ENCODE measurements at places on chromosomes 7 and 10. TPM values are rescaled to one million over a fixed set of nuclear protein-coding genes. Genes with fewer than 3 reads are reported as not detected.
A peak's percentile ranks its signal among the peaks of the same experiment; 100 is the strongest.

GRCh38 chr10:80158598-80159127 is 26.1 kb downstream of the PLAC9 start:
- peaks cover 5% of the 10 kb centered on the region for H3K4me1 ChIP-seq
- no peak overlapping the region for H3K4me3 ChIP-seq
- H3K36me3 ChIP-seq, result peaks cover 3% of the 10 kb centered on the region
- DNase-seq, result no peak

GRCh38 chr10:25174461-25175230 is at the start of gene GPR158:
TSS of gene GPR158 (plus strand) at chr10:25175001. CDS start at chr10:25175421, 420 bp downstream.
- H3K4me1 ChIP-seq, result peaks cover 19% of the 10 kb centered on the region
- peak; percentile 81 for DNase-seq
- H3K4me3 ChIP-seq, result peak within 1 kb of the TSS; percentile 20
- H3K36me3 ChIP-seq, result no peaks in the 10 kb centered on the region
- peak within 1 kb of the TSS; percentile 6 for H3K27ac ChIP-seq

DNA sequence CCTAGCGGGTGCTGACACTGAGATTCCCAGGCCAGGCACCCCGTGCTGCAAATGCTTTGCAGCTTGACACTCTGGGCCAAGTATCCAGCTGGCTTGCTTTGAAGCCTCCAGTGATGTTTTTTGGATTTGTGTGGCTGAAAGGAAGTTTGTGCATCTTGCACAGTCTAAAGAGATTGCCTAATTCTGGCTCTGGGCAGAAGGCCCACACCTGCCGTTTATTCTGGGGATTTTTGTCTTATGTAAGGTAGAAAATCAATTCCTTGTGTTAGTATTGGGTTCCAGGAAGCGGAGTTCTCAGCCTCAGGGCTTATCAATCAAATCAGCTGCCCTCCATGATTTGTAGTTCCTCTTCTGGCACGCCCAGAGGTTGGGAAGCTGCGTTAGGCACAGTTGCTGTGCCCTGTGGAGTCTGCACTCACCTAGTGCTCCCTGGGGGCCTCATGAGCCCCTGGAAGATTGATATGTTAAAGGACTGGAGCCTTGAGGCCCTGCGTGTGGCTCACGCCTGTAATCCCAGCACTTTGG is 8.4 kb upstream of the PURB start:
- no peaks in the 10 kb centered on the region for H3K4me1 ChIP-seq
- no peak for DNase-seq
- no peaks in the 10 kb centered on the region for H3K36me3 ChIP-seq
- no peak overlapping the region for H3K4me3 ChIP-seq

DNA sequence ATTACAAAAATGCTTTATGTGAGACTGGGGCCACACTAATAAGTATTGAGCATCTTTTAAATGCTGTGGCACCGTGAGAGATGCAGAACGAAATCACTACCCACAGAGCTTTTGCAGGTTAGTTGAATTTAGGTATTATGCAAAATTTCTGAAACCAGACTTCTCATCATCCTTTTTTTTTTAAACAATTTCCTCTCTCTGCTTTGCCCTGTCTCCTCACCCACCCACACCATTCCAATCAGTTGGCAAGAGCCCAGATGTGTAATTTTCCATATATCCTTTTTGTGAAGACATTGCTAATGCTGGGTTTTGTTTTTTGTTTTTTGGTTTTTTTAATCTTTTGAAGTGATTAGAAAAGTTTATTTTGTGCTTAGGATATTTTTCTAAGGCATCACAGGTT is 1.1 kb downstream of the YAE1 start:
- no peaks in the 10 kb centered on the region for H3K36me3 ChIP-seq
- no peak overlapping the region for H3K27ac ChIP-seq
- no peaks in the 10 kb centered on the region for H3K4me1 ChIP-seq
- H3K27me3 ChIP-seq, result no peaks in the 10 kb centered on the region

DNA sequence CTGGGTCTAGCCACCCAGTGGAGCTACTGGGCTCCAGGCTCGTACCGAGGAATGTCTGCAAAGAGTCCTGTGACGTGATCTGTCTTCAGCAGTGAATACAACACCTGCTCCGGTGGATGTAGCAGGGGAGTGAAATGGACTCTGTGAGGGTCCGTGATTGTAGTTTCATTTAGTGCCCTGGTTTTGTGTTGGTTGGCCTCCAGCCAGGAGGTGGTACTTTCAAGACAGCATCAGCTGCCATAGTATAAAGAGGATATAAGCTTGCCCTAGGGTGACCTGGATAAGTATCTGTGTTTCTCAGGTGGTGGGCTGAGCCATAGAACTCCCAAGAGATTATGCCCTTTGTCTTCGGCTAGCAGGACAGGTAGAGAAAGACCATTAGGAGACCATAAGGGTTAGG is 24.6 kb upstream of the WNT2 start:
- no peaks in the 10 kb centered on the region for H3K4me1 ChIP-seq
- H3K36me3 ChIP-seq, result no peaks in the 10 kb centered on the region
- no peak for DNase-seq
- no peaks in the 10 kb centered on the region for H3K27me3 ChIP-seq
- no peak overlapping the region for H3K4me3 ChIP-seq

DNA sequence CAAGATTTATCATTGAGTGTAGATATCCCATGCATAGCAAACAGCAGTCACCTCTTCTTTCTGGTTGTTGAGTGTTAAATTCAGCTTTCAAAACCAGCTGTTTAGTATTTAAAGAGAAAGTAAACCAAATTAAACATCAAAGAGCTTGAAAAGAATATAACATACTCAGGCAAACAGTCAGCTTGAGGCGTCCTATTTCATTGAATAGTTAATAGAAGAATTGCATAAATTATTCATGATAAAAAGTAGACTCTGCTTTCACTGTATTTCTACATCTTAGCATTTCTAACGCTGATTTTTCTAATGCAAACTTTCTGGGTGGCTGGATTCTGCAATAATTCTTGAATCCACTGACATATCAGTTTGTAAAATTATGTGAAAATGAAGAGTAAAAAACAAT is 464.5 kb upstream of the LRRN3 start:
- H3K36me3 ChIP-seq, result no peaks in the 10 kb centered on the region
- no peaks in the 10 kb centered on the region for H3K4me1 ChIP-seq
- H3K27ac ChIP-seq, result no peak overlapping the region
- no peaks in the 10 kb centered on the region for H3K27me3 ChIP-seq
- no peak overlapping the region for H3K4me3 ChIP-seq

DNA sequence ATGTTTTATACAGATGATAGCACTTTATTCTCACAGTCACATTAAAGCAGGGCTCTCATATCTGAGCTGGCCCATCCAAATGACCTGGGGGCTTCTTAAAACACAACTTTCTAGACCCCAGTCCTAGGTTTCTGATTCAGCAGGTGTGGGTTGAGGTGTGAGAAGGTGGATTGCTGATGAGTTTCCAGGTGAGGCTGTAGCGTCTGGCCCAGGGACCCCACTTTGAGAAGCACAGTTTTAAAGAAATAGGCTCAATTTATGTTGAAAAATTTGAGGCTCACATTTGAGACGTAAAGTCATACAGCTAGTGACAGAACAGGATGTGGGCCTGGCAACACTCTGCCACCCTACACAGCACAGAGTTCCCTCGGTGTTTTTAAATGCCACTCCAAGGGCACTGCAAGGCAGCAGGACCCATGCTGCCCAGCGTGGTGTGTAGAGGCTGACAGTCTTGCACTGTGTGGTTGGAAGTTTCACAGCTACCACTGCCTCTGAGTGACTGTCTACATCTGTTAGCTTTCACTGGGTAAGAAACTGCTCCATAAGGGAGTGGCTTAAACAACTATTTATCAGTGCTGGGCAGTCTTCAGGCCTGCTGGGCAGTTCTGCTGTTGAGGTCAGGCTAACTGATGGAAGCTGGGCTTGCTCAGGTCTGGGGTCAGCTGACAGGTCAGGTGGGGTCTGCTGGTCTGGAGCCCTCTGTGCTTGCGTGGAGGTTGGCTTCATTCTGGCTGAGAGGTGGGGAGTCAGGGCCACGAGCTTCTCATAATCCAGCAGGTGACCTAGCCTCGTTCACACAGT is 319.7 kb downstream of the CXCL12 start:
- no peaks in the 10 kb centered on the region for H3K27me3 ChIP-seq
- H3K4me1 ChIP-seq, result peaks cover 12% of the 10 kb centered on the region
- no peak overlapping the region for H3K4me3 ChIP-seq
- no peak overlapping the region for H3K27ac ChIP-seq
- no peaks in the 10 kb centered on the region for H3K36me3 ChIP-seq

- H3K27ac ChIP-seq, result no peak overlapping the region
- H3K4me1 ChIP-seq, result no peaks in the 10 kb centered on the region
- no peak overlapping the region for H3K4me3 ChIP-seq
- no peaks in the 10 kb centered on the region for H3K36me3 ChIP-seq
- peak; percentile 31 for DNase-seq
- no peaks in the 10 kb centered on the region for H3K27me3 ChIP-seq
Observed at GRCh38 chr10:44422570-44423101, 37.7 kb upstream of the CXCL12 start.

DNA sequence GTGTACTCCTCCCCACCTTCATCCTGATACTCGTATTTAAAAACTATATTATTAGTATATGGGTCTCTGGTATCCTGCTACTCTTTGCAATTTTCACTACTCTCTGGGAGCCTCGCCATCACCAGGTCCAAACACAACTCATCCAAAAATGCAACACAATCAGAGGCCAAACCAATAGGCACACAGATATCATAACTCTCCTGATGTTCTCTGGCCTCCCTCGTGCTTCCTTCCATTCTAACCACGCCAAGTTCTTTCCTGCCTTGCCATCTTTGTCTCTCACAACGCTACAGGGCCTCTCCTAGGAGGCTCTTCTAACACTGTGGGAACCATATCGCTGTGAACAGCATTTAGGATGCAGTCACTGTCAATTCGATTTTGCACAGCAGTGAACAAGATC is 7.3 kb downstream of the RHEB start:
- H3K27ac ChIP-seq, result no peak overlapping the region
- no peaks in the 10 kb centered on the region for H3K36me3 ChIP-seq
- H3K27me3 ChIP-seq, result no peaks in the 10 kb centered on the region
- H3K4me3 ChIP-seq, result no peak overlapping the region

DNA sequence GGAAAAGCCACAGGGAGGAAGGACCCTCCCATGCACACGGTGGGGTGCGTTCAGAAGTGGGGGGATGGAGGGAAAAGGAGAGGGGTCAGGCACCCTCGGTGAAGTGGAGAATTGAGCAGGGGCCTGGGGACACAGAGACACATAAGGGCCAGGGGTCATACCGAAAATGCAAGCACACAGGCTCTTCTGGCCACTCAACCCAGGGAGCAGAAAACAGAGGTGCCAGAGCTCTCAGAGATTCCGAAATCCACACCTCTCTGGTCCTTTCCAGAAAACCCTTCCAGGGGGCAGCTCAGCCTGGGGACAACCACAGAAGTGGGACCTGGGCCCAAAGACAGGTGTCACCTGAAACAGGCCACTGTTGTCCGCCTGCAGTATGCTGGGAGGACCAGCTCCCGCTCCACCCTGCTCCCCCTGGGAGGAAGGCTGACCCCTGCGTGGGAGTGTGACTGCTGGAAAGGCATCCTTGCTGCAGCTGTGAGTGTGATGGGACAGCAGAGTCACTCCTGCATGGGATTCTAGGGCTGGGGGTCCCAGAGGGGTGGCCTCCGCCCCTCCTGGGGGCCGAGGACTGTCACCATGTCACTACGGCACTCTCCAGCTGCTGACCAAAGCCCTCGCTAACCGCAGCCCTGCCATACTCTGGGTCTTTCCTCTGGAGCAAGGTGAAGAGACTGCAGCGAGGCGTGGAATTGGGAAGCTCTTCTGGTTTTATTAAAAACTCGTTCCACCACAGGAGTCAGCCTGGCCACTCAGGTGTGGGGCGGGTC is 63.1 kb downstream of the TMEM209 start:
- peak; percentile 15 for DNase-seq
- H3K4me3 ChIP-seq, result peak overlapping the region; percentile 56
- peak overlapping the region; percentile 64 for H3K27ac ChIP-seq
- no peaks in the 10 kb centered on the region for H3K27me3 ChIP-seq

DNA sequence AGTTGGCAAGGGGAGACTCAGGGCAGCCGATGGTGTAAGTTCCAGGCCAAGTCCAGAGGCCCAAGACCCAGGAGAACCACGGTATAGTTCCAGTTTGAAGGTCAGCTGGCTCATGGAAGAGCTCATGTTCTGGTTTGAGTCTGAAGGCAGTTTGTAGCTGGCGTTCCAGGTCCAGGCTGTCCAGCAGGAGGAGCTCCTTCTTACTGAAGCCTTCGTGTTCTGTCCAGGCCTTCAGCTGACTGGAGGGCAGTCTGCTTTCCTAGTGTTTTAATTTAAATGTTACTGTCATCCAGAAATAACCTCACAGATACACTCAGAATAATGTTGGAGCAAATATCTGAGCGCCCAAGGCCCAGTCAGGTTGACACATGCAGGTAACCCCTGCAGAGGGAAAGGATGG is 4.2 kb downstream of the SUN1 start:
- H3K4me1 ChIP-seq, result no peaks in the 10 kb centered on the region
- H3K4me3 ChIP-seq, result no peak overlapping the region
- no peaks in the 10 kb centered on the region for H3K27me3 ChIP-seq

GRCh38 chr7:7566651-7567611 is at the start of gene MIOS:
TSS of gene MIOS (plus strand) at chr7:7566884. CDS start at chr7:7572476, 5,592 bp downstream.
- peak within 1 kb of the TSS; percentile 97 for H3K27ac ChIP-seq
- H3K4me1 ChIP-seq, result peaks cover 12% of the 10 kb centered on the region
- DNase-seq, result peak; percentile 93

DNA sequence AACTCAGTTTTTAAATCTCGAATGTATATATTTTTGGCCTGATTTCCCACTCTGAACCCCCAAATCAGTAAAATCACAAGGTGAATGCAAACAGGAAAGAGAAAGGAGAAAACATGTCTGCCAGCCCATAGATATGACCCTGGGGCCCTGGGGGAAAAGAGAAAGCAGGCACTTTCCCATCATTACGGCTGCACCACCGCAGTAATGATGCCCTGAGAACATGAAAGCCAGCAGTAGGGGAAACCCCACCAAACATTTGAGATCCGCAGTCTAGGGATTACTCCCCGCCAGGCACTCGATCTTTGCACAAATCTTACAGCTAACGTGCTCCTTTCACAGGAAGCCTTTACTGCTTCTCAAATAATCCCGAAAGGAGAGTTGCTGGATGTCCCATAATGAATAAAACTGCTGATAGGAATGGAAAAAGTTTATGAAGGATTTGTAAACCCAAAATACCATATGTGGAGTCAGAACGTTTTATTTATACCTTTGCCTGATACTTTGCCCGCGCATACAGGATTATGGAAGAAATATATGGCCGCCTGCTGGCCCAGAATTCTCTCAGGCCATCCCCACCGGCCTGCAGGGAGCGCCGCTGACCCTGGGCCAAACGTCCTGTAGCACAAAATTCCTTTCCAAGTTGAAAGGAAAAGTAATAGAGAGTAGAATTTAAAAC is 180.0 kb upstream of the INHBA start:
- no peak for DNase-seq
- H3K36me3 ChIP-seq, result no peaks in the 10 kb centered on the region
- H3K27ac ChIP-seq, result no peak overlapping the region

GRCh38 chr10:14185316-14186045 is 145.2 kb downstream of the FRMD4A start:
- H3K36me3 ChIP-seq, result no peaks in the 10 kb centered on the region
- H3K27ac ChIP-seq, result no peak overlapping the region
- H3K27me3 ChIP-seq, result no peaks in the 10 kb centered on the region
- no peak overlapping the region for H3K4me3 ChIP-seq
- DNase-seq, result no peak

The GARIN1A gene
- 3.4 TPM for total RNA-seq

The NKX2-3 gene
- 4.9 TPM for total RNA-seq

The RBP3 gene
- not detected for total RNA-seq

The SH2B2 gene
- 3.5 TPM for total RNA-seq

The MOGAT3 gene
- total RNA-seq, result 91.4 TPM

The UROS gene
- 40.1 TPM for total RNA-seq

All from Peyer's patch (tissue), 4 donors.